ENCODE measurements at places on chromosomes 16 and 17.

DNA sequence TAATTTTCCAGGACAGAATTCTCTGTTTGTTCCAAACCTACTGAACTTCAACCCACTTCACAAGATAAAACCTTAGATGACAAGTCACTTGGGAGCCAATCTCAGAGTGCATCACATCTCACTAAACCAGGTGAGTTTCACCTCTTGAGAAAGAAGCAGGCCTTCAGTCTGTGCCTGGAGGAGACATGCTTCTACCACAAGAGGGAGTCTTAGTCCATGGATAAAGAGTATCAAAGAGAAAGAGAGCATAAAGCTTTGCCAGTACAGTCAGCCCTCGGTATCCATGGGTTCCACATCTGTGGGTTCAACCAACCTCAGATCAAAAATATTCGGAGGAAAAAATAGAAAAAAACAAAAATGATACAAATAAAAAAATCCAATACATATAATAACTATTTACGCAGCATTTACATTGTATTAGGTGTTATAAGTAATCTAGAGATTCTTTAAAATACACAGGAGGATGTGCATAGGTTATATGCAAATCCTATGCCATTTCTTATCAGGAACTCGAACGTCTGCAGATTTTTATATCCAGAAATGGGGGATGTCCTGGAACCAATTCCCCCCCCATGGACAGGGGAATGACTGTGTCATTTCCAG, 37.7 kb downstream of the DUSP14 start:
- peak; percentile 80 for DNase-seq

DNA sequence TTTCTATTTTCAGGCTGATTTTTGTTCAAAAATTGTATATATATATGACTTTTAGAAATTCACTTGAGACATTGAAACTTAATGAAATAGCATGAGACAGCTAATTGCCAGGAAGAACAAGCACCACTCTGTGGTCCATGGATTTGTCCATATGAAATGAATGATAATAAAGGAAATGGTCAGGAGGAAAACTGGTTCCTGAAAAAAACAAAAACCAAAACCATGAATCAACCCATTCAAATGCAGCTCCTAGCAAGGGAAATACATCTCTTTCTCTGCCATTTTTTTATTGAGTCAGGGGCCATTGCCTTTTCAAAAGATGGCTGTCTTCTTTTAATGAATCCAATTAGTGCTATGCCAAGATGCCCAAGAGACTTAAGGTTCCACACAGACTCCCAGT, 230.7 kb downstream of the SLC39A11 start:
- no peak for DNase-seq

DNA sequence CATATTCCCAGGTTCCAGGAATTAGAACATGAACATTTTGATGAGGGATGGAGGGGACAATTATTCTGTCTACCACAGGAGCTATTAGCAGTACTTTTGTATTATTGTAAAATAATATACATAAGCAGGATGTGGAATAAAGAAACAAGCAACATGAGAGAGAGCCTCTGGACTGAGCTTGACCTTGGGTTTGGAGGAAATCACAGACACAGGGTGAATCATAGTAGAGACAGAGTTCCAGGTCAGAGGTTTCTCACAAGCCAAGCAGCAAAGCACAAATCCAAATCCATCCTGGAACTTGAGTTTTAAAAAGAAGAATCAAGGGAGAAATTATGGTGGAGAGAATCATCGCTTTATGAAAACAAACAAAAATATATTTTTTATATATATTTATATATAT, 5.1 kb downstream of the KRT31 start:
- no peak for DNase-seq

DNA sequence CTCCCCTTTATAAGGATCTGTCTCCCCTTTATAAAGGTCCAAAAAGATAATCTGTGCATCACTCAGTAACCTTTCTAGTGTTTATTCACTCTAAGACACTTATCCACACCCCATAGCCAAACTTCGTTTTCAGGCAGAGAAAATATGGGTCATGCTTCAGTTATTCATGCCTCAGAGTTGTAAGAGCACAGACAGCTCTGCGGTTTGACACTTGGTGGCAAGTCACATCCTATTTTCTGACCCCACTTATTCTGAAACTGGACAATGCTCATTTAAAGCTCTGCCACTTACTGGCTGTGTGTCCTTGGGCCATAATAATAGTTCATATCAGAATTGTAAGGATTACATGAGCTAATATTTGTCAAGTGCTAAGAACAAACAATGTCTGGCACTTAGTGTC, 2.0 kb upstream of the KRTAP2-1 start:
- peak; percentile 68 for DNase-seq

GRCh38 chr16:79602628-79603014, 2.1 kb upstream of the MAF start:
- no peak for DNase-seq

- peak; percentile 30 for DNase-seq
Observed at GRCh38 chr17:17752821-17753321, 71.6 kb downstream of the RAI1 start.

- DNase-seq = no peak
Observed at GRCh38 chr17:56710986-56711385, 117.5 kb downstream of the NOG start.

Data from adipocyte (in vitro differentiated cells).